Spleen (tissue), 13 donors: ENCODE measurements at places on chromosomes 12 and 14. TPM values are rescaled to one million over a fixed set of nuclear protein-coding genes. Genes with fewer than 3 reads are reported as not detected.
A peak's percentile ranks its signal among the peaks of the same experiment; 100 is the strongest.

- no peak overlapping the region for H3K27ac ChIP-seq
- H3K4me3 ChIP-seq = no peak overlapping the region
- DNase-seq = no peak
- H3K27me3 ChIP-seq = no peaks in the 10 kb centered on the region
Observed at GRCh38 chr12:5965950-5966383, 20.9 kb upstream of the ANO2 start.

GRCh38 chr12:100986595-100987547, 192.3 kb downstream of the ANO4 start:
- no peak overlapping the region for H3K27ac ChIP-seq
- H3K4me3 ChIP-seq = no peak overlapping the region
- H3K4me1 ChIP-seq = no peaks in the 10 kb centered on the region
- H3K27me3 ChIP-seq = no peaks in the 10 kb centered on the region

DNA sequence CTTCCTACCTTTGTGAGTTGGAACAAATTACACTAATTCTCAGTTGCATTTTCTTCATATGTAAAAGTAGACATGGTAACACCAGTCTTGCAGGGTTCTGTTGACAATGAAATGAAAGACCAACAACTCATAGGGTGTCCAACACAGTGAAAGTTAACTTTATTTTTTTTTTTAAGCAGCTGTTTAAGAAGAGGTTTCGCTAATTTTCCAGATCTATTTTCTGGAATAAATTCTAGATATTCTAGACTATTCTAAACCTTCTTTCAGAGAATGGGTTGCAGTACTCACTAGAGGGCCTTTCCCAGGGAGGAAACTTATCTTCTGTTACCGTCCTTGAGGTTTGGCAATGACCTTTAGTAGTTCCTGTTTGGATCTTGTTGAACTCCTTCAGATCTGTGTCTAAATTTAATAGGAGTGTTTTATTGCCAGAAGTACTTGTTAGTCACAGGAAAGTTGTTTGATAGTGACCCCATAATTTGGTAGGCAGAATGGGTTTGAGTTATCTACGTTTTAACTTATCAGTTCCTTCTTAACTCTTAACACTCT, 2.8 kb upstream of the ART4 start:
- H3K4me3 ChIP-seq = no peak overlapping the region
- no peaks in the 10 kb centered on the region for H3K27me3 ChIP-seq
- H3K36me3 ChIP-seq = no peaks in the 10 kb centered on the region
- H3K4me1 ChIP-seq = peaks cover 44% of the 10 kb centered on the region

DNA sequence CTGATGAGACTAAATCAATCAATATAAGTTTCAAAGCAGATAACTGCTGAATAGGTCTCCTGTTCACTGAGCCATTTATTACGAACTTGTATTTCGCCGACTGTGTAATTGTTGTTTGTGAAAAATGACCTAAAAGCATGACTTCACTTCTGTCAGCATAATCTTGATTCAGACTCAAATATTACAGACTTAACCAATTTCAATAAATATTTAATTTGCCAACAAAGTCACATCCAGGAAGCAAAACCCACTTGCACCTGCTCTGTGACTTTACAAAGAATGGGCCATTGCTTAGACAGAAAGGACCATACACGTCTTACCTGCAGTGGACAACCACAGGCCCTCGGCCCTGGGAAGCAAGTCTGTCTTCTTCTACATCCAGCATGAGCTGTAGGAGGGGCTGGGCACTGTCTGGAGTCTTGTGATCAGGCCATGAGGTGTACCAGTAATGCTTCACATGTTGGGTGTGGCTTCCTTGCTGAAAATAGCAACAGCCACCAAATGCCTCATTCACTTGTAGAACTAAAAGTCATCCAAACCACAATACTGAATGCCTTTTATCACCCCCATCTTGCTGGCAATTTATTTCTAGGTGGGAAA, 23.5 kb upstream of the PTPRB start:
- DNase-seq = no peak
- H3K27me3 ChIP-seq = no peaks in the 10 kb centered on the region
- H3K27ac ChIP-seq = no peak overlapping the region
- no peak overlapping the region for H3K4me3 ChIP-seq

DNA sequence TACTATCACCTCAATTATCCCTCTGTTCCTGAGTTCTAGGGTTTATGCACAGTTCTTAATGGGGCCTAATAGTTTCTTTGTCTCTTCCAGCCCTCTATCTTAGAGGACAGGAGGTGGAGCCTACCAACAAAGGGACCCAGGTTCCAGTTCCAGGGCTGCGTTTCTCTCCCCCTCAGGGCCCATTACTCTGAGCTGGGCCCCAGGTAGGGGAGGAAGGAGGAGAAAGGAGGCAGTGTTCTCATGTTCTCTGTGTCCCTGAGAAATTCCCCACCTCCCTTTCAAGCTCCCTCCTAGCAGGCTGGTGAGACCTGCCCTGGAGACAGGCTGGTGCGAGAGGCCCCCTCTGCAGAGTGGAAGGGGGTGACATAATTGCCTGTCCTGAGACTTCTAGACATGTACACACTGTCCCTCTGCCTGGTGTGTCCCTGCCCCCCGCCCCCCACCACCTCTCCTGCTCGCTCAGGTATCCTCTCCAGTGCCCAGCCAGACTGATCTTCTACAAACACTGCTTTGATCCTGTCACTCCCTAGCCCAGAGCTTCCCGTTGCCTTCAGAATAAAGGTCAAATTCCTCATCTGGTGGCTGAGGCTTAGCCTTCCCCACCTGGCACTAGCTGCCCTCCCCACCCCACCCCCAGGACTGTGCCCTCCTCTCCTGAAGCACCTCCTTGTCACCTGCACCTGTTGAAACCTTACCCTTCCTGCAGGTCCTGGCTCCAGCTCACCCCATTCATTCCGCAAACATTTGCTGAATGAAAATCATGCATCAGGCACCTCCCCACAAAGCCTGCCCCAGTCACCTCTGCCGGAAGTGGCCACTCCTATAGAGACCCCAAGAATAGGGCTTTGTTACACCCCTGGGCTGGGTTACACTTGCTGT, 21.1 kb upstream of the KRT8 start:
- H3K4me3 ChIP-seq = no peak overlapping the region
- H3K36me3 ChIP-seq = no peaks in the 10 kb centered on the region
- peaks cover 5% of the 10 kb centered on the region for H3K27me3 ChIP-seq
- no peak overlapping the region for H3K27ac ChIP-seq

GRCh38 chr14:93788293-93788542, at the start of gene PRIMA1:
TSS of gene PRIMA1 (minus strand) at chr14:93788485. CDS start at chr14:93787718, 767 bp downstream.
- no peaks in the 10 kb centered on the region for H3K36me3 ChIP-seq
- DNase-seq = no peak
- peaks cover 3% of the 10 kb centered on the region for H3K27me3 ChIP-seq
- H3K27ac ChIP-seq = no peak within 1 kb of the TSS
- H3K4me3 ChIP-seq = no peak within 1 kb of the TSS
- H3K4me1 ChIP-seq = peaks cover 15% of the 10 kb centered on the region

DNA sequence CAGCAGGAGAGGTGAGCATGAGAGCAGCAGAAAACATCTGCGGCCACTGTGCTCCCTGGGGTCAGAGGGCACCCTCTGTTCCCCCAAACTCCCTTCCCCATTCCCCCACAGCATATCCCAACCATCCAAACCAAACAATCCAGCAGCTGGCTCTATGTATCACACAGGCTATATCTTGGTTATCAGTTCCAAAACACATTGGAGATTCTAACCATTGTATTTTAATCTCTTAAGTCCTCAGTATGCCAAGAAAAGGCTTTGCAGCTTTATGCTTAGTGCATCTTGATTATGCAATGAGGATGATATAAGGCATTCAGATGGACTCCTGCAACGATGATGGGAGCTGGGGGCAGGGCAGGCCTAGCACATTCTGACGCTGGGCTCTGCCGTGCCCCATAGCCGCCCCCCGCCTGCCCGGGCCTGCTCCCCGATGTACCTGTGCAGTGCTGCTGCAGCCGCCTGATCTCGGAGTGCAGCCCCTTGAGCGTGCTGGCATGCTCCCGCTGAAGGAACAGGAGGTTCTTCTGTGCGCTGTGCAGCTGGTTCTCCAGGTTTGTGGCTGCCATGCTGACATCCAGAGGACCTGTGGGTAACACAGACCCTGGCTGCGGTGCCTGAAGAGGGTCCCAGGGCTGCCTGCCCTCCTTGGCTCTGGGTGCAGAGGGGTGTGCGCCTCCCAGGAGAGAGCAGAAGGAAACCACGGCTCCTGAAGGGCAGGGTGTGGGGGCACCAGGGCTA, 29.6 kb downstream of the CCDC92 start:
- H3K27me3 ChIP-seq = no peaks in the 10 kb centered on the region
- H3K4me3 ChIP-seq = no peak overlapping the region
- no peak for DNase-seq
- no peak overlapping the region for H3K27ac ChIP-seq
- H3K36me3 ChIP-seq = peaks cover 27% of the 10 kb centered on the region
- H3K4me1 ChIP-seq = peaks cover 13% of the 10 kb centered on the region

GRCh38 chr12:131044760-131045381, 91.2 kb downstream of the ADGRD1 start:
- no peak overlapping the region for H3K27ac ChIP-seq
- no peak overlapping the region for H3K4me3 ChIP-seq
- H3K27me3 ChIP-seq = no peaks in the 10 kb centered on the region

DNA sequence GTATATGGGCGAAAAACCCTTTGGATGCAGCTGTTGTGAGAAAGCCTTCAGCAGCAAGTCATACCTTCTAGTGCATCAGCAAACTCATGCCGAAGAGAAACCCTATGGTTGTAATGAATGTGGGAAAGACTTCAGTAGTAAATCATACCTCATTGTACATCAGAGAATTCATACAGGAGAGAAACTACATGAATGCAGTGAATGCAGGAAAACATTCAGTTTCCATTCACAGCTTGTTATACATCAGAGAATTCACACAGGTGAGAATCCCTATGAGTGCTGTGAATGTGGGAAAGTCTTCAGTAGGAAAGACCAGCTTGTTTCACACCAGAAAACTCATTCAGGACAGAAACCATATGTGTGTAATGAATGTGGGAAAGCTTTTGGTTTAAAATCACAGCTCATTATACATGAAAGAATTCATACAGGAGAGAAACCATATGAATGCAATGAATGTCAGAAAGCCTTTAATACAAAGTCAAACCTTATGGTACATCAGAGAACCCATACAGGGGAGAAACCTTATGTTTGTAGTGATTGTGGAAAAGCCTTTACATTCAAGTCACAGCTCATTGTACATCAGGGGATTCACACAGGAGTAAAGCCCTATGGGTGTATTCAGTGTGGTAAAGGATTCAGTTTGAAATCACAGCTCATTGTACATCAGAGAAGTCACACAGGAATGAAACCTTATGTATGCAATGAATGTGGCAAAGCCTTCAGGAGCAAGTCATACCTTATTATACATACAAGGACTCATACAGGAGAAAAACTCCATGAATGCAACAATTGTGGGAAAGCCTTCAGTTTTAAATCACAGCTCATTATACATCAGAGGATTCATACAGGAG, 21.4 kb downstream of the ZNF268 start:
- peaks cover 71% of the 10 kb centered on the region for H3K36me3 ChIP-seq
- H3K4me1 ChIP-seq = no peaks in the 10 kb centered on the region
- peak overlapping the region; percentile 30 for H3K4me3 ChIP-seq
- DNase-seq = no peak
- H3K27ac ChIP-seq = no peak overlapping the region

GRCh38 chr12:77328326-77328725, 263.0 kb upstream of the E2F7 start:
- H3K36me3 ChIP-seq = no peaks in the 10 kb centered on the region
- no peak overlapping the region for H3K27ac ChIP-seq
- DNase-seq = no peak
- H3K4me1 ChIP-seq = no peaks in the 10 kb centered on the region
- H3K27me3 ChIP-seq = peaks cover 10% of the 10 kb centered on the region

DNA sequence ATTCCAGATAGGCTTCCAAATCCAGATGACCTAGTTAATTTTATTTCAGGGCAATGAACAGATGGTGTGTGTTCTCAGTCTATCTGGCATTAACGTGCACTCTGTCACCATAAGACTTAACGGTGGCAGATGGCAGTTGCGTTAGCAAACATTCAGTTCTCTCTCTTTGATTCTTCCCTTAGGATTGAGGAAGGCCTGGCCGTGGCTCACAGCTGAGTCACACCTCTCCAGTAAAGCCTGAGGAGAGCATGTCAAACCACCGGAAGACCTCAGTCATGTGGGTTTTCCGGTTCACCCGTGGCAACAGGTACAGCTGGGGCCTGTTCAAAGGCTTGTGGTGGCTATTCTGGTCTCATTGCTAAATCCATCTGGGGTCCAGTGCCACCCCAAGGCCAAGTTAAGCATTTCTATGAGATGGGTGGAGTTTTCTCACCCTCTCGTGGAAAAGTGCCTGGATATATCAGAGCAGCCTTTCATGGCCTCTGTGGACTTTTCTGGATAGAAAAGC, 545.1 kb upstream of the ATP2B1 start:
- no peak overlapping the region for H3K27ac ChIP-seq
- peak overlapping the region; percentile 7 for H3K4me3 ChIP-seq
- DNase-seq = peak; percentile 87
- H3K4me1 ChIP-seq = peaks cover 21% of the 10 kb centered on the region
- no peaks in the 10 kb centered on the region for H3K36me3 ChIP-seq

DNA sequence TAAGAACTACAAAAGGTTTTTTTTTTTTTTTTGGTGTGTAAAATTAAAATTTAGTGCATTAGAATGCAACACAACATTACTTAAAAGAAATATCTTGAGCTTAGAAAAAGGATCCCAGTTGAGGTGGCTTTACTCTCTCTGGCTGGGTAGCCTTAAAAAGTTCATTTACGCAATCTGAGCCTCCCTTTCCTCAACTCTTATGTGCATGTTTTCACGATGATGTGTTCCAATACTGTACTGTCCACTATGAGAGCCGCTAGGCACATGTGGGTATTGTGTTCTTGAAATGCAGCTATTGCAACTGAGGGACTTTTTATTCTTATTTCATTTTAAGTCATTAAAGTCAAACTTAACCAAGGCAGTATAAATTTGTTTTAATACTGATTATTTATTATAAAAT, 460.9 kb upstream of the SYT1 start:
- DNase-seq = no peak
- H3K4me3 ChIP-seq = no peak overlapping the region
- H3K27me3 ChIP-seq = no peaks in the 10 kb centered on the region
- H3K4me1 ChIP-seq = no peaks in the 10 kb centered on the region
- H3K27ac ChIP-seq = no peak overlapping the region
- H3K36me3 ChIP-seq = no peaks in the 10 kb centered on the region

- no peak overlapping the region for H3K27ac ChIP-seq
- H3K4me1 ChIP-seq = no peaks in the 10 kb centered on the region
- no peaks in the 10 kb centered on the region for H3K27me3 ChIP-seq
- peaks cover 94% of the 10 kb centered on the region for H3K36me3 ChIP-seq
- no peak overlapping the region for H3K4me3 ChIP-seq
Observed at GRCh38 chr14:44940944-44941343, 20.8 kb downstream of the KLHL28 start.

The B4GALNT3 gene
- total RNA-seq = 2.0 TPM

The NRL gene
- 7.8 TPM for total RNA-seq

The MYH6 gene
- total RNA-seq = not detected

The SLC2A14 gene
- 0.37 TPM for total RNA-seq

The CD4 gene
- total RNA-seq = 125 TPM

The CLEC14A gene
- 33.5 TPM for total RNA-seq

The RHOF gene
- total RNA-seq = 71.7 TPM

The PAPOLA gene
- total RNA-seq = 224 TPM

The PLEKHD1 gene
- total RNA-seq = 0.07 TPM

The NOXRED1 gene
- total RNA-seq = 0.74 TPM

The ITPR2 gene
- 77.0 TPM for total RNA-seq

The NOVA1 gene
- 3.6 TPM for total RNA-seq

The ATL1 gene
- 3.2 TPM for total RNA-seq

The SPRYD4 gene
- total RNA-seq = 4.3 TPM

The FOXJ2 gene
- total RNA-seq = 19.3 TPM

The BEST3 gene
- not detected for total RNA-seq
